ENCODE measurements at places on chromosomes 6 and 20.

DNA sequence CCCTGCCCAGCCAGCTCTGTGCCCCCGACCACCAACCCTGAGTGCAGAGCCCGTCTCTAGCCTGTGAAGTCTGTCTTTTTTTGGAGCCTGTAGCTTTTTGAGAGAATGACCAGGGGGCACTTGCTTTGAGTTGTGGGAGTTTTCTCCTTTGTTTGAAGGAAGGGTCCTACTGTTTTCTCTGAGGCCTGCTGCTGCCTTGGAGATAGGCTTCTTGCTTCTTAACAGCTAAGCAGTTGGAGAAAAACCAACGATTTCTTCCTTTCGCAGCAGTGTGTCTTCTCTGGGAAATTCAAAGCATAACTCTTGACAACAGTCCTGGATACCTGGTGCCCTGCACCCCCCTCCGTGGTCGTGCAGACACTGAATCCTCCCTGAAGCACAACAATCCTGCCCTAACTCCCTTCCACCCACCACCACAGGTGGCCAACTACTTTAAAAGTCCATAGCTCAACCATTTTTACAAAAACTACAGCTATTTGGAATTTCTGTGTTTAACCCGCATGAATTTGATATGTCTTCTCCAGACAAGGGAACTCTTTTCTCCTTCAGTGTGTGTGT, 61.0 kb downstream of the FAM50B start:
- DNase-seq: no peak

DNA sequence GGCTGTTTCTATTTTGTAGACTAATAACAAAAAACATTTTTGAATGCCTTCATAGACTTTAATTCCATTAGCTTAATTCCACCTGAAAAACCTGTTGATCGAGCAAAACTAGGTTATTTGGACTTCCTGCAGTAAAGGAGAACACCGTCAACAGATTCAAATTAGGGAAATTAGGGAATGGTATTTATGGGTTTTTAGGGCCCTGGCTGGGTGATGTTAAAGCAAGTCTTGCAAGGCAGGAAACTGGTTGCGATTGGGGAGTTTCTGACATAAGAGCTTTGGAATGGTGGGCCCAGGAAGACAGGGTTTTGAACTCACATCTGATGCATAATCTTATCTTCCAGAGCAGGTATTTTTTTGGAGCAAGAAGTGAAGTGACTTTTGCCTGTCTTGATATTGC, 40.1 kb upstream of the TFAP2C start:
- no peak for DNase-seq

DNA sequence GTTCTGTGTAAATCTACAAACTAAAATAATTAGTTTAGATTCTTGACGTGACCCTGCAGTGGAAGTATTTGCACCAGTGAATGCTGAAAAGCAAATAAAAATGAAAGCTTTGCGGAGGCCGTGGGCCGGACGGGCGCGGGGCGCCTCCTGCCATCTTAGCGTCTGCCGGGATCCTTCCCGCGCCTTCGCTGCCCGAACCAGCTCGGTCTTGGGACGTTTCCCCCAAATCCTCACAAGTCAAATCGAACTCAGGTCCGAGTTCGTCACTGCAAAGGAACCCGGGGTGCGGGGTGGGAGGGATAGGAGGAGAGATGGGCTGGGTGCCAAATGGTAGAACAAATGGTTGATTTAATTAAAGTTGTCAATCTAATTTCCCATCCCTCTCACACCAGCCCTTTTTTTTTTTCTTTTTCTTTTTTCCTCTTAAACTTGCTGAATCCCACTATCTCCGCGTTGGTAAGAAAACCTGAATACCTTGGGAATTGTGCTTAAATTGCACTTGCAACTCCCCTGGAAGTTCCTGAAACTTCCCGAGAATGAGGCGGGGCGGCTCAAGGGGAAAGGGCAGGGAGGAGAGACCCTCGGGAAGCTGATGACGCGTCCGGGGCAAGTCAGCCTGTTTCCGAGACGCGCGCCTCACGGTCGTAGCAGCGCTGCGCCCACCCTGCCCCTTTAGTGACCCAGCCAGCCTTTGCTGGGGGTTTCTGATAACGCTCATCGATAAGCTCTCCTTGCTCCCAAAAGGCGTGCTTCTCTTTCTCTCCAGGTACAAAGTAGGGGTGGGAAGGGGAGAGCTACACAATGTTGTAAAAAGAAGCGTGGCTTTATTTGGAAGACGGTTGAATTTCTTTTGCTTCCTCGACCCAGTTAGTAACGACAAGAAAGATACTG, 1.8 kb downstream of the GJA1 start:
- DNase-seq: peak; percentile 16

GRCh38 chr6:144657691-144658090, 372.6 kb downstream of the UTRN start:
- DNase-seq: no peak

DNA sequence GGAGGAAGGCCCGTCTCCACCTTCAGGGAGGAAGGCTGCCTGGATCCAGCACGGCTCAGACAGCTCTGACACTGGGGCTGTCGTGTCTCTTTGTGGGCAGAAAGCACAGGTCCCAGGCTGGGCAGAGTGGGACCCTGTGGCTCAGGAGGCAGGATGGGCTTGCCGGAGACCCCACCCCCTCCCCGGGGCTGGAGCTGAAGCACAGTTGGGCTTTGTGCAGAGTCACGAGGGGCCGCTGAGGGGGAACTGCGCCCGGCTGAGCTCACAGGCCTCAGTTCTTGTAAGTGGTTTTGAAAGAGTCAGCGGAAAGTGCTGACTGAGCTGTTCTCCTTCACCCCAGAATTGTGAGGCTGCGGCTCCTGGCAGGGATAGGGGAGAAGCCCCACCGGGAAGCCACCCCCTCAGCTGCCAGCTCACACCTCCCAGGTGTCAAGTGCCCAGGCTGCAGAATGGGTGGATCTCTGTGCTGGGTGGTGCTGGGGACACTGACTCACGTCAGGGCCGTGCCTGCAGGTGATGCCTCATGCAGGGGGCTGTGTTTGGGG, 145.5 kb upstream of the RNF24 start:
- no peak for DNase-seq

DNA sequence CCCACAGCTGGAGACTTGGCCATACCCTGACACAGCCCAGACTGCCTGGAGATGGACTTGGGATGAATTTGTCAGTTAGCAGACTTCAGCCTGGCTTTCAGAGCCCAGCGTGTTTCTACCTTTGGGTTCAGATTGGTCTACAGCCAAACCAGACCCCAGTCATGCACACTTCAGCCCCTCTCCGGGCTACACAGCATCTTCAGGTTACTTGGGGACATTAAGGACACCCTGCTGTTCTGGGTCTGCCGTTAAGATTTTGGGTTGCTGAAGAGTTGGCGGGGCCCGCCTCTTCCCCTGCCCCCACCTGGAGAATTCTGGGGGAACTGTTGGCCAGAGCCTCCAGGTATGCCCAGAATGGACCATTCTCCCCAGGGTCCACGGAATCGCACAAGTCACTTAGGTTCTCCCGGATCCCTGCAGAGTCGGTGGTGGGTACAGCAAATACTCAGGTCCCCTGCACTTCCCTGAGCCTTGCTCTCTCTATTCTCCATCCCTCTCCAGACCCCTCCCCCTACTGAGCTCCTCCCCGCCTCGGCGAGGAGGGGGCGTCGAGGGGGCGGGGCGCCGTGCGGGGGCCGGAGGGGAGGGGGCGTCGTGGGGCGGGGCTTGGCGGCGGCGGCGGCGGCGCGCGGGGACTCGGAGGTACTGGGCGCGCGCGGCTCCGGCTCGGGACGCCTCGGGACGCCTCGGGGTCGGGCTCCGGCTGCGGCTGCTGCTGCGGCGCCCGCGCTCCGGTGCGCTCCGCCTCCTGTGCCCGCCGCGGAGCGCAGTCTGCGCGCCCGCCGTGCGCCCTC, at the start of gene PTK7:
PTK7 (plus strand) TSS at position 645 of the 794 bp plus-strand sequence. CDS start 175 bp downstream, outside the sequence.
- no peak for DNase-seq

DNA sequence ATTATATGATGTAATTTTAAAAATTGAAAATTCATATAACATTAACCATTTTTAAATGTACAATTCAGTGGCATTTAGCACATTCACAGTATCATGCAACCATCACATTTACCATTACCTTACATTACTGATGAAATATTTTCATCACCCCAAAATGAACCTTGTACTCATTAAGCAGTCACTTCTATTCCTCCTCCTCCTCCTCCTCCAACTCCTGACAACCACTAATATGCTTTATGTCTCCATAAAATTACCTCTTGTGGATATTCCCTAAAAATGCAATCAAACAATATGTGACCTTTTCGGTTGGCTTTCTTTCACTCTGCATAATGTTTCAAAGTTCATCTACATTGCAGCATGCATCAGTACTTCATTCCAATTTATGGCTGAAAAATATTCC, 45.2 kb downstream of the ZHX3 start:
- DNase-seq: no peak

DNA sequence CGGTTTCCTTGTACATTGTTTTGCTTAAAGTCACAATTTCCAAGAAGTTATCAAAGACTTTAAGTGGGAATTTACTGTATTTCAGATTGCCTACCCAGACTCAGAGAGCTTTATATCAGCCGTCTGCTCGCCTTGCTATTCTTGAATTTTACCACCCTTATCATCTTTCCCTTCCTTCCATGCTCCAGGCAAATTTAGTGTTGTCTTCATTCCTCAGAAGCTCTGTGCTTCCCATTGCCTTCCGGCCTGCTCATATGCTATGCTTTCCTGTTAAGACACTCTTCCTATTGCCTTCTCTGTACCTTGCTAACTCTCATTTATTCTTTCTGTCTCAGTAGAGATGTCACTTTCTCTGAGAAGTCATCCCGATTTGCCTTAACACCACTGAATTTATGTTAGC, 52.1 kb downstream of the CD2AP start:
- DNase-seq: no peak

GRCh38 chr20:43800186-43800585, 73.4 kb upstream of the GTSF1L start:
- no peak for DNase-seq

GRCh38 chr6:5851261-5851757, 155.4 kb downstream of the NRN1 start:
- DNase-seq: no peak

All from AG09319 (cell line).